ENCODE measurements at places on chromosomes 5 and 9.

DNA sequence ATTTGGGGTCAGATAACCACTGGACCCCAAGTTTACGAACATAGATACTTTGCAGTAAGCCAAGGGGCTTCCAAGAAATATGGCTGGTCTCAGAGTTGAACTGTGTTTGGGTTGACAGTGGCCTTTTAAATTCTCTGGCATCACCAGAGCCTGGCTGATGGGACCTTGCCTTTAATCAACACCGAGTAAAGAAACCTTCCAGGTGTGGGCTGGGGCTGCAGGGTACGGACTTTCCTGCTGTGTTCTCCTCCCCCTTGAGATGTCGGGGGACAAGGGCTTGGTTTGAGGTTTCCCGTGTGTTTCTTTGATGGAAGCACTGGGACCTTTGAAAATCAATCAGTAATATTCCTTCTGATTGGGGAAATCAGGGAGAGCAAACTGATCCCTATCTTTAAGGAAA, 140.1 kb downstream of the MTX3 start:
- DNase-seq, result no peak

DNA sequence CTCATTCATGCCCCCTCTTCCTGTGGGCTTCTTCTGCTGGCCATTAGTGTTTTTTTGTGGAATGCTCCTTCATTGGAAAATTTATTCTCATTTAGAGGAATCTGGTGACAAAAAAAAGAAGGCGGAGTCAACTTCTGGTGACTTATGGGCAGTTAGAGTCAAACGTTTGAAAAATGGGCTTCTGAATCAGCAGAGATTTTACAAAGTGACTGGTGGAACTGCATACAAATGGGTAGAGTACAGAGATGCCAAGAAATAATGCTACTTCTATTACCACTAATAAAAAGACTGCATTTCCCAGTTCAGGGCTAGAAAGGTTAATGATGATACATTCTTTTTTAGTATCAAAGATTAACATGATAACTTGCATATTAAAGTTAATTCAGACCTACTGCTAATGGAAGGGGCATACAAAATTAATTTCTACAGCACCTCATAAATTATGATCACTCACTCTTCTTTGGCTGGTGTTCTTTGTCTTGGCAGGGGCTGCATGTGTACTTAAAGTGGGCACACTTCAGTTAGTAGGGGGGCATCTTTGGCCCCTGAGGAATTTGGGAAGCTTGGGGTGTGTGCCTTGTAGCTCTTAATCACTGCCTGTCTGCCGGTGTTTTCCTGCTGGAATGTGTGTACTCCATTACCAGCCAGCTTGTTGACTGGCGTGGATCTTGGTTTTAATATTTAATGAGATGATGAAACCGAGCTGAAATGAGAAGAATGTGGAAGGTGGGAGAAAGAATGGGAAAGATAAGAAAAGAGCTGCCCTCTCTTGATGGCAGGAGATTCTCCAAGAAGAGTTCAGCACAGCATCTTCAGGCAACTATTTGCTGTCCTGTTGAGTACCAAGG, 148.9 kb downstream of the DOCK2 start:
- no peak for DNase-seq

DNA sequence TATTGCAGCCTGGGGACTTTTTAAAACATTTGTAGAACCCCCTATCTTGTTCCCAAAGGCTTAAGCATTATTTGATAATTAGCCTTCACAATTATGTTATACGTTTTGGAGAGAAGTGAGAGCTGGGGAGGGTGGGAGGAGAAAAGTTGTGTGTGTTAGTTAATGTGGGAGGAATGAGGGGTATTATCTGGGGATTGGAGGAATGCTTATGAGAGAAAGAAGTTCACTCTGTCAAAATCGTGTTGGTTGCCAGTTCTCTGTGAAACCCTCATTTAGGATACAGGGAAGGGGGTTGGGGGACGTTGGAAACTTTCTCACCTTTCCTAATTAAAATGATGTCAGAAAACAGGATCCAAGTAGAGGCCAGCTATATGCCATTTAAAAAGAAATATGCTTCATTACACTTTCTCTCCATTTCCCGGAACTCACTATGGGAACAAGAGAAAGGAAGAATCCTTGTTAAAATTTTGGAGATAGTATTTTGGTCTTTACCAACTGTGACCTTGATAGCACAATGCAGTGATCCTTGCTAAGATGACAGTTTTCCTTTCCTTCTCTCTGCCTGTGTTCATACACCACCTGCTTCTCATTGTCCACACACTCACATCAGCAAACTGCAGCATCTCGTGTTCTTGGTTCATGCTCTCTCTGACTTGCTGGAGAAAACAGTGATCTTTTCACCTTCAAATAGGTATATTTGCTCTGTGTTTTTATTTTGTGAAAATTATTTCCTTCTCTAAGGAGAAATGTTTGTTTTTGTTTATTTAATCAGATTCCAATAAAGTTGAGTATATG, 336.7 kb upstream of the CLINT1 start:
- no peak for DNase-seq

GRCh38 chr5:135825373-135826220, 8.9 kb upstream of the SLC25A48 start:
- DNase-seq, result no peak

DNA sequence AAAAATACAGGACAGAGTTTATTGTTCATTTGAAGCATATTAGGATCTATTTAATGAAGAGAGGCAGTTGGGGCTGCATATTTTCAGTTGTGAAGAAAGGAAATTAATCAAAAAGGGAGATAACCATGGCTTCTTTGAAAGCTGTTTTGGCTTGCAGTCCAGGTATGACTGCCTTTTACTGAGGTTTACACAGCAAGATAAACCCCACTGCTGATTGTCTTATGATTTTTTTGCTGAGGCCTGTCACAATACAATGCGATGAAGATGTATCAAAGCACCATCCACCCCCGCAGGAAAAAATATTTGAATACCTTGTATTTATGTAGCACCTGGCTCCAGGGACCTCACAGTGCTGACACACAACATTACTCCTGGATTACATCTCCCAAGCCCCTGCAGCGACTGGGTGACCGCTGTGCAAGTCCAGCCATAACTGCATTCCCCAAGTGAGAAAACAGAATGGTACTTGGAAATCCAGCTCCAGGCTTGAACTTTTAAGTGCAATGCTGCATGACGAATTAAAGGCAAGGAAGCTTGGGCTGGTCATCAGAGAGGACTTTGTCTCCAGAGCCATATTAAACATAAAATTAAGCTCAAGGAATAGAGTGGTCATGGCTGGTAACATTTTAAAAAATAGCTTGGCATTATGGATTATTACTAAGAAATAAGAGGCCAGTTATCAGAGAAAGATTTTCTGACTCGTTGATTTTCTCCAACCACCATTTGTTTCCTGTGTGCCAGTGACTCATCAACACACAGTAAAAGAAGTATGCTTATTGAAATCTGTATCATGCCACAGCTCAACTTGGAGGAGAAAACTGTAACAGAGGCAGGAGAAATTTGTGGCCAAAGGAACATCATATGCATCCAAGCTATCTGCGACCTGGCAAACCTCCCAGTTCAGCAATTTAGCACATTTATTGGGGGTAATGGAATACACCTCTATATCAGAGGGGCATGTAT, 374.2 kb downstream of the MAN2A1 start:
- no peak for DNase-seq

- DNase-seq, result no peak
These were observed 267.6 kb downstream of the PBX3 start for GRCh38 chr9:126014726-126015125.

DNA sequence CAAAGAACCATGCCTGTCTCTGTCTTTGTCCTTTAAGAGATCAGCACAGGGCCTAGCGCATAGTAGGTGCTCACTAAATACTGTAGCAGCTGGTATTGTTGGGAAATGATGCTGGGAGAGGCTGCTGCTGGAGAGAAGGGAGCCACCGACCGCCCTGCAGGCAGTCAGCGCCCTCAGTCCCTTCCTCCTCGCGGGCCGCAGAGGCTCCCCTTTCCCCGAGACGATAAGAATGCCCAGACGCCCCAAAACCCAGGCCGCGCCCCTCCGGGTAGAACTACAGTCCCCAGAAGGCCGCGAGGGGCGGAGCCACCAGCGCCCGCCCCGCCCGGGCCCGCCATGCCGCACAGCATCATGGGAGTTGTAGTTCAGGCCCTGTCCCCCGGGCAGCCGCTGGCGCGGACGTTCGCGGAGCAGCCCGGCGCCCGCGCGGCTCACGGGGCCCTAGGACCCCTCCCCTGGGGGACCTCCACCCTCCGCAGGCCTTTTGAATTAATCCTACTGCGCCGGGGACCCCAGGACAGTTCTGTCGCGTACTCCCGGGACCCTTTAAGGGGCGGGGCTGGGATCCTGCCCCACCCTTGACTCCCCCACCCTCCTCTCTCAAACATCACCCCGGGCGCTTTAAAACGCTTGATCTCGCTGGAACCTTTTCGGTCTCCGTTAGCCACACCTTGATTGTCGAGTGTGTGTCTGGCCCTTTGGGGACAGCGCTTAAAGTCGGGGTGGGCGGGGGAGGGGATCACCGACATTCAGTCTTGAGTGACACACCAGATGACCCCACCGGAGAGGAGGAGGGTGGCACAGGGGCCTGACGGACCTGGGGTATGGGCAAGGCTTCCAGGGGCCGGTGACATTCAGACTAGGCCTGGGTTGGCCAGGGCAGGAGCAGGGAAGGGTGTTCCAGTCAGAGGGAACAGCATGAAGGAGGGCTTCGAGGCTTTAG, 24.8 kb upstream of the IER5L start:
- DNase-seq, result peak; percentile 85

GRCh38 chr9:16000811-16001210, 448.0 kb downstream of the CCDC171 start:
- DNase-seq, result no peak

- DNase-seq, result no peak
These were observed 117.9 kb upstream of the PRDM9 start for GRCh38 chr5:23389291-23390101.

DNA sequence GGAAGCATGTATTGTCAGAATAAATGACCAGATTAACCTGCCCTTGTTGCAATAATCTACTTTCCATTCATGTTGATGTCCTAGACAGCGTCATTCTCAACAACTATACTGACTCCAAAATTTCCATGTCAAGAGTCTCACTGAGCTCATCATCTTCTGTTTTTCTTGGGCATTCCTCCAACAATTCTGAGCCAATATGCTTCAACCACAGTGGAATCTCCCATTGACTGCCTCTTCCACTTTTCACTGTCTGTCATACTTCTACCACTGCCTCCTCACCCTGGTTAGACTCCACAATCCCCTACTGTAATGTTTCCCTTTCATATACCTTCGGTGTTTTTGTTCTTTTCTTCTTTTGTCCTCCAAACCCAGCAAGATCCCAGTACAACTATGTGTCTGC, 162.8 kb downstream of the TLE1 start:
- DNase-seq, result no peak

DNA sequence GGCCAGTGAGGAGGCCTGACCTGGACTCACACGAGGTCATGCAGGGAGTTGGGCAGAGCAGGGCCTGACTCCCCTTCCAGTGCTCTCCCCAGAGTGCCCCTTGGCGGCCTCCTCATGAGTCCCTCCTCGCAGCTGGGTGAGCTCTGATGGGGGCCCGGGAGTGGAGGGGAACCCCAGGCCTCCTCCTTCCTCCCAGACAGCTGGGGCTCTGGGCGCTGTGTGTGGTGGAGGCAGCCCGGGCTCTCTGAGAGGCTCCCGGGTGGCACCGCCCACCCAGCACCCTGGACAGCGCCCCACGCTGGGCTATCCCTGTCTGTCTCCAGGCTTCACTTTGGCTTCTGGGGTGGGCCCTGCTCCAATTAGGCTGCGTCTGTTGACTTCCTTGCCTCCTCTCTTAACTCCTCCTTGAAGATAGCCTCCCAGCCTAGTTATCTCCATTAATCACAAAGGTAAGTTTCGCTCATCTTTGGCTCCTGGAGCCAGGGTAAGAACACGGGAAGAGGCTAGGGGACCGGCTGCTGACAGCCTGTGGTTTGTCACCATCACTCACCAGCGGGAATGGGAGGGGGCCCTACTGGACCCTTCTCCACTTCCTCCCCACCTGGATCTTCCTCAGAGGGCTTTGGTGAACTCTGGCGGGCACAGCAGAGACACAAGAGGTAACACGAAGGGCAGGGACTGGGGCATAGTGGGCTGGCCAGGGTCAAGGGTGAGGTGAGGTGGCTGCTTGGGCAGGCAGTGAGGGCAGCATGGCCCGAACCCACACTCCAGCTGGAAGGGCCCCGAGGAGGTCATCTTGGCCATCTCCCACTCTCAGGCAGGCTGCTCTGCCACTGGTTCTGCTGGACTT, 13.1 kb downstream of the PSD2 start:
- peak; percentile 35 for DNase-seq

- peak; percentile 83 for DNase-seq
These were observed 2.3 kb upstream of the ZNF782 start for GRCh38 chr9:96856363-96857286.

- no peak for DNase-seq
These were observed 228.9 kb downstream of the SH3GL2 start for GRCh38 chr9:17807613-17808282.

GRCh38 chr9:106878081-106878837, 15.3 kb downstream of the ZNF462 start:
- DNase-seq, result no peak

DNA sequence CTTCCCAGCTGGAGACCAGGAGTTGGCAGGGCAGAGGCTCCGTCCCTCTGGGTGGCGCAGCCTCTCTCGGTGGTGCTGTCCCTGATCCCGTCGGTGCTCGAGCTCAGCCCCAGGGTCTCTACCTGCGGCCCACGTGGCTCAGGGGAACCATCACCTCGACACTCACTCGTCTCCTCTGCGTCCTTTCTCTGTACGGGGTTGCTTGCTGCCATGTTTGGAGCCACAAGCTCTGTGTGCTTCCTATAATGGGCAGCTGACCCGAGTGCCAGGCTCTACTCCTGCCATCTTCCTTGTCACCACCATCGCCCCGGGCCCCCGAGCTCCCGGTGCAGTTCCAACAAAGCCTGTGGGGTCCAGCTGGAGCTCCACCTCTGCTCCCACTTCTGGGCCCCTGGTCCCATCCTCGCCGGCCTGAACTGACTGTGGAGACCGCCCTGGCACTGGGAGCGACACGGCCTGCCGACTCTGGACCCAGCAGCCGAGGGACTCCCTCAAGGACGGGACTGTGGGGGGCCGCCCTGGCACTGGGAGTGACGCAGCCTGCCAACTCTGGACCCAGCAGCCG, 5.0 kb downstream of the FBXW5 start:
- no peak for DNase-seq

DNA sequence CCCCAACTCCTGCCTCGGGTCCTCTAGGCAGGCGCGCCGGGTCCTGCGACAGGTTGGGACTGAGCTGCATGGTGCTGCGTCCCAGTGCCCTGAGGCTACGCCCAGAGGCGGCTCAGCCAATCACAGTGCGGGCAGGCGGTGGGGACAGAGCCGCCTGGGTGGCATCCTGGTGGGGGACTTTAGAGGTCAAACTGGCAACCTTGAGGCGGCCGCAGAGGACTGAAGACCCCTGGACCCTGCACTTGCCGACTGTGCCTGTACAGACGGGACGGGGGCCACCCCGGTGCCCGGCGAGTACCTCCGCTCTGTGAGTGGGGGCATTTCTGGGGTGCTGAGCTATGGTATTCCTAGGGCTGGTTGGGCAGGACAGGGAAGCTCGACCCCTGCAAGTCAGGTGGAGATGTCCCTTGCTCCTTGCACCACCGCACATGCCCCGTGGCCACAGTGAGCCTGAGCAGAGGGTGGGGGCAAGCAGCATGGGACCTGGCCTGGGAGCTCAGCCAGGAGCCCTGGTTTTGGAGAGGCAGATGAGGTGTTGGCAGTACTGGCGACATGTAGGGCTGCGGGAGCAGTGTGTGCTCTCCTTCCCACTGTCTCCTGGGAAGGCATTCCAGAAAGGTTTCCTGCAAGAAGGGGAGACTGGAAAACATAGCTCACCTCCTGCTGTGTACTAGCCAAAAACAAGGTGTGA, 45.5 kb downstream of the CTSL start:
- no peak for DNase-seq

Data from hematopoietic multipotent progenitor cell (in vitro differentiated cells).